ENCODE measurements at places on chromosomes 12 and 14. TPM values are rescaled to one million over a fixed set of nuclear protein-coding genes. Genes with fewer than 3 reads are reported as not detected.

GRCh38 chr14:102786768-102787167 is 9.5 kb downstream of the TRAF3 start:
- no peak for DNase-seq

DNA sequence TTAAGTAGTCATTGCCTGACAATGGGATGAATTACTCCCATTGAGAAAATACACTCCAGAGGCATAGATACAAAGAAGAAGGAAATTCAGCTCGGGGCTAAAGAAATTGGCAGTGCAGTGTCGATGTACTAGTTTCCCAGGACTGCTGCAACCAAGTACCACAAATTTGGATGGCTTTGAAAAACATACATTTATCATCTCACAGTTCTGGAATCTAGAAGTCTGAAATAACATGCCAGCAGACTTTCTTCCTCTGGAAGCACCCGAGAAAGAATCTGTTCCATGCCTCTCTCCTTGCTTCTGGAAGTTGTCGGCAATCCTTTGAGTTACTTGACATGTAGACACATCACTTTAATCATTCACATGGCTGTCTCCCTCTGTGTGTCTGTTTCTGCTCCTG is 101.9 kb downstream of the TMTC3 start:
- DNase-seq = no peak

DNA sequence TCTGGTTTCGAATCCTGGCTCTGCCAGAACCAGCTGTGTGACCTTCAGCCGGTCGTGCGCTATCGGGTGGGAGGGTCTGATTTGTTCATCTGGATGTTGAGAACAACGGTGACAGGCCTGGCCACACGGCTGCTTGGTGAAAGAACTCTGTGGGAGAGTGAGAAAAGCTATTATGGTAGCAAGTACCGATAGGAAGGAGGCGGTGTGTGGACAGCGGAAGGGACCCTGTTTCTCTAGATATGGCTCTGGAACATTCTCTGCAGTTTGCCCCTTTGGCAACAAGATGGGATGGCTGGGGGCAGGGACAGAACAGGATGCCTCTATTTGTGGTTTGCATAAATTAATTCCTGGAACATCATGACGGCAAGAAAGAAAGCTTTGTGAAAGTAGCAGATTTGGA is 347.3 kb downstream of the AACS start:
- DNase-seq = no peak

DNA sequence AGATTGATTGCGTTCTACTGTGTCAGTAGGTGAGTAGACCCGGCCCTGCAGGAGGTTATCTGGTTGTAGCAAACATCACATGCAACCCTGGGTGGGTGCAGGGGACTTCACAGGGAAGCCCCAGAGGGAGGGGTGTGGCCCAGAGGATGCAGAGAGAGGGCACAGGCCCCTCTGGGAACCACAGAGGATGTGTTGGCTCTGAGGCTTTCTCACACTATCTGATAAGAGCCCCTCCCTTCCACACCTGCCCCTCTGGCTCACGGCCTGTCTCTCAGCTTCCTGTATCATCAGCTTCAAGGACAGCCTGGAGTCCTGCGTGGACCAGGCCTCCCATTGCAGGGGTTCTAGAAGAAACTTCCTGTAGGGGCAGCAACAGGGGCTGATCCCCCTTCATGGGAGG is 101.9 kb downstream of the RIN3 start:
- no peak for DNase-seq

DNA sequence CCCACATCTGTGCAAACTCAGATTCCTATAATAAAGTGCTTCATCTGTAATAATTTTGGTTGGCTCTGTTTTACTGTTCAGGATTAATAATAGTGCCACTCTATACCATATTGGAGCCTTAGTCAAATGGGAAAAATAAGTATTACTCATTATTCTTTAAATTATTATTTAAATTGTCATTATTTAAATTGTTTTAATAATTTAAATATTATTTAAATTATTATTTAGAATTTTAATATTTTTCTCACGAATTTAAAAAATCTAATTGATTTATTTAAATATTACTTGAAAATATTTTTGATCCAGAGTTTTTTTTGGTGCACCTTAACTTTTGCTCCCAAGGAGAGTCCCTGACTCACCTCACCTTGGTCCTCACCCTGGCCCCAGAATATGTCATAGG is 245.7 kb upstream of the MDGA2 start:
- no peak for DNase-seq

DNA sequence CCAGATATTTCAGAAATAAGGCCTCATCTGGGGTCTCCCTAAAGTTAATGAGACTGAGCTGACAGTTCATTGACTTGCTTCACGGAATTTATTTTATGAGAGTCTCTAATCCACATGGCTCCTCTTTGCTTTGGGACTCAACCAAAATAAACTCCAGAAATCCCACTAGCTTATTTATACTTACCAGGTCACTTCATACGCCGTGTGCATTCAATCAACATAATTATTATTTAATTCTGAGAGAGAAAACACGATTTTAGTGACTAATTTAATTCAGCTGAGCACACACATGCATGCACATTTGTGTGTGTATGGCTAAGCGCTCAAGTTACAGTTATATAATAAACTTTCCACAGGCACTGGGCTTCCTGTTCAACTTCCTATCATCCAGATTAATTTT is 333.4 kb upstream of the CCDC196 start:
- DNase-seq = no peak

- DNase-seq = no peak
These were observed 108.5 kb upstream of the PLXNC1 start for GRCh38 chr12:94039914-94040313.

DNA sequence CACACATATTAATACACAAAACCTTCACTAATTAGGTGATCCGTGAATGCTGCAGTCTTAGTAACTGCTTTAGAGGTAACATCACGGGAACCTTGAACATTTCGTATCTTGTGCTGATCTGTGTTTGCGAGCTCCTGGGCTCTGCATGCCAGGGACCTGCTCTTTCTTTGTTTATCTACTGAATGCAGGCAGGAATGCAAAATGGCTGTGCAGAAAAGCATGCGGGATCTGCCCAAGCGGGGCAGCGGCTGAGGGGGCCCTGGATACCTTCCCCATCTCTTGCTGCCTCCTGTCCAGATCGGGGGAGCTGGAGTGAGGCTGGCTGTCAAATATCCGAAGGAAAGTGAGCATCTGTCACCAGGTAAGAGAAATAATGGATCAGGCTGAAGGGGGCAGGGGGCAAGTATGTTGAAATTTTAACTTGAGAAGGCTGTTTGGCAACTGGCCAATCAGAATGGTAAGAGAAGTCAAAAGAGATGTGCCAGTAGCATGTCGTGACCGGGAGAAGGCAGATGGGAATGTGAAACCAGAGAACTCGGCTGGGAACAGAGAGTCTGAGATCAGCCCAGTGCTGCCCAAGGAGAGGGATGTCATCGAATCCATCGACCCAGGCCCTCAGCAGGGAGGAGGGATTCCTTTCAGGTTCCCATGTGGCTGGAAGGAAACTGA is 191.4 kb downstream of the TTC7B start:
- no peak for DNase-seq

- DNase-seq = no peak
These were observed 43.9 kb downstream of the SLC15A4 start for GRCh38 chr12:128779901-128780300.

DNA sequence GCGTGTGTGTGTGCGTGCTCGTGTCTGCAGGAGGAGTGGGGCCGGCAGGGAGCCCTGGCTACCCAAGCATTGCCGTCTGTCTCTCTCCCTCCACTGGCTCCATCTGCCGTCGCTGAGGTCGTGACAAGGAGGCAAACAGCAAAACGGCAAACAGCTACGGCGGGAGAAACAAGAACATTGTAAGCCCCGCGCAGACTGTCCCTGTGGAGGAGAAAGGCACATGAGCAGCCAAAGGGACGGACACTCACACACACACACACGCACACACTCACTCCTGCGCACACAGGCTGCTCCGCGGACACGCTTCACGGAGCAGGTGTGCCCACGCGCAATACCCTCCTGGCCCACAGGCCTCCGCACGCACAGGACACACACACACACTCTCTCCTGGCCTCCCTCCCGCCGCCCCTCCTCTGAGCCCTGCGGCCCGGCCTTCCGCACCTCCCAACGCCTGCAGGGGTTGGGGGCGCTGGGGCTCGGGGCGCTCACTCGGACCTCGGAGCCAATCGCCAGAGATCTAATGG is 905 bp downstream of the CISTR start:
- DNase-seq = no peak

DNA sequence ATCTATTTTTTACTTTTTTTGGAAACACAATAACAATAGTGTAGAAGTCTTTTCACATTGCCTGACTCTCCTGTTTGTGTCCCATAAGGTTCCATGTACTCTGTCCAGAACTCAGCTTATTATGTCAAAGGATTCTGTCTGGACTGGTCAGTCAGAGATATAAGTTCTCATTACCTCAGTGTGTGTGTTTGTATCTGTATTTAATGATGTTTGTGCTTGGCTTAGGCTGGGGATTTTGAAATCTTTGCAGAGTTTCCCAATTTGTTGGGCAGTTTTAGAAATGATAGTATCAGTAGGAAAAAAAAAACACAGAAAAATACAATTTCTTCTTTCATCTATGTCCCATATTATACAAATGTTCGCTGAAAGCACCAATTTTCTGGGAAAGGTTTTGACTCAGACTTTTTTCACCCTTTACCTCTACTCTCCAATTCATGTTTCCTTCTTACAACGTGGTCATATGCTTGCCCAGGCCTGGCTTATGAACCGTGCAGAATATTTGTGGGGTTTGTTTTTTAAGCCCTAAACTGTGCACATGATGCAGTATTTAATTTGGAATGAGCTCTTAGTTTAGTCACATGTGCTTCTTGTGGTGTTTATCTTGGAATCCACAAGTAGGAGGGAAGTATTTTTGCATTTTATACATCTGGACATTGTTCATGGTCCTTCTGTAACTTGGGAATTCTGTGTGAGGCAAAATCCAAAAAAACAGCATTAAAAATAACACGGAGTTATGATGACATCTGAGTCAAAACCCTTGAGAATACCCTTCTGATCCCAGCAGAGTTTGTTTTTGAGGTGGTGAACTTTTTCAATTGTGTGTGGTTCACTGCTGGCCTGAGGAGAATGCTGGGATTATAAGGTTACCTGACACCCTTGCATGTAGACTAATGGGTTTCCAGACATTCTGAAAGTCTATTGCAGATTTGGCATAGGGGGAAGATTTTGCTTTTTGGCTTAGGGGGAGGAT is 121.2 kb downstream of the RAD51B start:
- DNase-seq = no peak

- DNase-seq = peak; percentile 97
These were observed 7.6 kb downstream of the VPS37B start for GRCh38 chr12:122888232-122888752.

DNA sequence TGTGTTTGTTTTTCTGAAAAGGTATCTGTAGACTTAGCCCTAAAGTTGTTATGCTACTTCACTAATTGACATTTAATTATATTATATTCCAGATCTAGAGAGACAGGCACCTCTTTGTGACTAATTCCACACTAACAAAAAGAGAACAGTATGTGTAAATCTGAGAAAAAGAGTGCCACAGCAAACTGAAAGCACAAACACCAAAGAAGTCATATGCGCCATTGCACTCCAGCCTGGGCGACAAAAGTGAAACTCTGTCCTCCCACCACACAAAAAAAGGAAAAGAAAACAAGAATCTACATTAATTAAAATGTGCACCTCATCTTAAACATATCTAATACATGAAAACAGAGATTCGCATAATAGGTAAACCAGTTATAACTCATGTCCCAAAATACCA is 4.4 kb upstream of the CSRNP2 start:
- DNase-seq = no peak

GRCh38 chr14:24013654-24014514 is 25.2 kb downstream of the DHRS4L2 start:
- DNase-seq = peak; percentile 86

GRCh38 chr12:132445884-132446632 is 43.9 kb upstream of the FBRSL1 start:
- DNase-seq = peak; percentile 94

GRCh38 chr12:95385246-95386035 is 88.5 kb upstream of the METAP2 start:
- no peak for DNase-seq

GRCh38 chr14:85527445-85528035 is 2.4 kb upstream of the FLRT2 start:
- DNase-seq = no peak

DNA sequence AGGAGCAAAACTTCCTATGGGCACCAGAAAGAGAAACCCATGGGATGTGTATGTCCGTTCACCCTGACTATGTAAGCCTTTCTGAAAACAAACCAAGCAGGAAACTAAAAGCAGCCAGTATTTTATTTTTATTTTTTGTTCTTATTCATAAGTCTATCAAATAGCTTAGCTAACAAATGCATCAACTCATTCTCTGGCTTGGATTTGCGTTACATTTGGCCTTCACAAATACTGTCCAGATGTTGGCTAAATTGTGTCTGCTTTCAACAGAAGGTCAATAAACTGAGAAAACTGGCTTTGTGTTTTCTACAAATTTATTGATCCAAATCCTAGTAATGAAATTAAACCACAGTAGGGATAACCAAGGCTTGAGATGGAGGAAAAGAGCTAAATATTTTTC is 379.0 kb downstream of the NOVA1 start:
- no peak for DNase-seq

- DNase-seq = no peak
These were observed 113.3 kb downstream of the BCL11B start for GRCh38 chr14:99158646-99159165.

GRCh38 chr12:7497661-7498060 is 5.9 kb downstream of the CD163 start:
- no peak for DNase-seq

- DNase-seq = no peak
These were observed 54.7 kb downstream of the PLEKHG3 start for GRCh38 chr14:64758691-64759554.

- no peak for DNase-seq
These were observed 825 bp downstream of the DHH start for GRCh38 chr12:49093792-49094159.

DNA sequence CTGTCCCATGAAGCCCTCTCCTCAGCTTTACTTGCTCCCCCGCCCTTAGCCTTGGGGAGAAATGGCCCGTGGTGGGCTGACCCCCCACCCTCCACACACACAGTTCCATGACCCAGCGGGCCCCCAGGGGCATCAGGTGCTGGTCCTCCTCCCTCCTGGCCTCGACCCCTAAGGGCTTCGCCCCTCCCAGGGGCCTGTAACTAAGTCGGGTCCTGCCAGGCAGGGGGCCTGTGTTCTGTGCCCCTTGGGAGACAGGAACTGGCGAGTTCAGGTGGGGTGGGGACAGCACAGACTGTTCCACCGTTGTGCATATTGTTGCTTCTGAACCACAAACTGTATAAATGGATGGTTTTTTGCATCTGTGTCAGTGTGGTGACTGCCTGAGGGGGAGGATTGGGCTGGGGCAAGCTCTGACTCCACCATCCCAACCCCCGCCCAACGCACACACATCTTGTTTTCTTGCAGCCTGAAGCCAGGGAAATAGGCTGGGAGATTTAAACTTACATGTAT is 8.8 kb downstream of the TAMALIN start:
- DNase-seq = no peak

The TAS2R43 gene
- total RNA-seq = 0.51 TPM

The TEX52 gene
- 0.10 TPM for total RNA-seq

The PTGER2 gene
- total RNA-seq = not detected

The SERPINA6 gene
- total RNA-seq = 1.2 TPM

The GPRC5A gene
- 162 TPM for total RNA-seq

The KRT3 gene
- not detected for total RNA-seq

The EXOC3L4 gene
- 3.9 TPM for total RNA-seq

The PRB2 gene
- 0.76 TPM for total RNA-seq

The IGF1 gene
- total RNA-seq = not detected

The STON2 gene
- total RNA-seq = 1.6 TPM

The PMCH gene
- total RNA-seq = not detected

The KRT86 gene
- 0.81 TPM for total RNA-seq

The CACNA2D4 gene
- total RNA-seq = 0.81 TPM

Data from HT-29 (cell line).